ENCODE measurements at places on chromosomes 5 and 9. TPM values are rescaled to one million over a fixed set of nuclear protein-coding genes. Genes with fewer than 3 reads are reported as not detected.

The MYMK gene
- not detected for total RNA-seq

The PRRX2 gene
- 8.8 TPM for total RNA-seq

The ARL14EPL gene
- total RNA-seq, result 0.19 TPM

The PRR7 gene
- 41.0 TPM for total RNA-seq

The RFK gene
- 47.3 TPM for total RNA-seq

The OR1J2 gene
- not detected for total RNA-seq

The TMOD1 gene
- 2.8 TPM for total RNA-seq

The ANKDD1B gene
- total RNA-seq, result not detected

The DMGDH gene
- total RNA-seq, result not detected

The RETREG1 gene
- 1.4 TPM for total RNA-seq

The PCDHB7 gene
- total RNA-seq, result not detected

The TAL2 gene
- total RNA-seq, result 0.32 TPM

All from A549 treated with RU486 at 1 μM for 4 hours (cell line).